ENCODE measurements at places on chromosomes 2 and 18.

DNA sequence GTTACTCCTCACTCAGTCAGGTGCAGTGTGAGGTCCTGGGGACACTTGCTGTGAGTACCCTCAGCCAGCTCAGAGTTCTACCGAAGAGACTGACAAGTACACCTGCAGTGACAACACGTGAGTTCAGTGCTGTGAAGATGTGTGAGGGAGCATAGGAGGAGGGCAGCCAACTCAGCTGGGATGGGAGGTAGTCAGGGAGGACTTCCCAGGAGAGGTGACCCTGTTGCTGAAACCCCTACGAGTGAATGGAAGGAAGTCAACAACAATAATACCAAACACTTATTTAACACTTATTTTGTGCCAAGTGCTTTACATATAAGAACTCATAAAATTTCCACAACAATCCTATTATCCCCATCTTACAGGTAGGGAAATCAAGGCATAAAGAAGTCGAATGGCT lies 10.2 kb downstream of the TMEM177 start:
- no peak for DNase-seq

DNA sequence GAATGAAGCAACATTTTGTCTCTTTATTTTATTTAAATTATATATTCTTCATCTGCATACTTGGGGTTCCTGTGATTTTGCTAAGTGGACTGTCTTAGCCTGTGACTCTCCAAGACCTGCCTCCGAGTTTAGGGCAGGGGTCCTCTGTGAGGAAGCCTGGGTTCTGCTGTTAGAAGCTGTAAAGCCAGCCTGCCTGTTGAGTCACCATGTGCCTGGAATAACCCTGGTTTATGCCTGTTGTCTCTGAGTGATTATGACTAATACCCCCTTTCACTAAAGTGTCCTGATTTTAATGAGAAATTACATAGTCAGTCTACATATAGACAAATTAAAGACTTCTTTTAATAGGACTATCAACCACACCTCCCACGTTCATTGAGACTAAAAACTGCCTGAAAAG lies 369.1 kb downstream of the ZNF521 start:
- DNase-seq = no peak

DNA sequence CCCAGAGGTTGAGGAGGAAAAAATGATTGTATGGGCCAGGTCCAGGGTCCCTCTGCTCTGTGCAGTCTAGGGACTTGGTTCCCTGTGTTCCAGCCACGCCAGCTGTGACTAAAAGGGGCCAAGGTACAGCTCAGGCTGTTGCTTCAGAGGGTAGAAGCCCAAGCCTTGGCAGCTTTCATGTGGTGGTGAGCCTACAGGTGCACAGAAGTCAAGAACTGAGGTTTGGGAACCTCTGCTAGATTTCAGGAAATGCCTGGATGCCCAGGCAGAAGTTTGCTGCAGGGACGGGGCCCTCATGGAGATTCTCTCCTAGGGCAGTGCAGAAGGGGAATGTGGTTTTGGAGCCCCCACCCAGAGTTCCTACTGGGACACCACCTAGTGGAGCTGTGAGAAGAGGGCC lies 10.6 kb upstream of the MBP start:
- no peak for DNase-seq

DNA sequence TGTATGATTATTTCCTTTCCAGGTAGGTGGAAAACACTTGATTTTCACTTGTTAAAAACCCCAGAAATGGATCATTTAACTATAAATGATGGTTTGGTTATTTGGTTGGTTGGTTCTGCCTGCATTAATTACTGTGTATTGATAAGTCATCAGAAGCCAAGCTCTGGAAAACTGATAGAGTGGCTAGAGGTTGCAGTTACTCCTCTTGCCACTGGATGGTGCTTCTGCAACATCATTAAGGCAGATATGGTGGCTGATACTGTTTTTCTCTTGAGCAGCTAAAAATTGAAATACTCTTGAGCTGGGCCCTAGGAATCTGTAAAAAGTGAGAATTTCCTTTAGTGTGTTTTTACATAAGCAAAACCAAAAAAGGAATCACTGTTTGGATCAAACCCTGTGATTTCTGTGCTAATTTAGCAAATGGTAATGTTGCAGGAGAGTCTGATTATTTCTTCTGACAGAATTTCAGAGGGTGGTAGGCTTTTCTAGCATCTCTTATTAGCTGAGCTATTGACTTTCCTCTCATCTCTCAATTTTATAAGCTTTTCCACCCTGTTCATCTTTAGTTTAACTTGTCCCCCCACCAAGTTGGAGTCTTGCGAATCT lies 54.3 kb downstream of the RAB10 start:
- no peak for DNase-seq

DNA sequence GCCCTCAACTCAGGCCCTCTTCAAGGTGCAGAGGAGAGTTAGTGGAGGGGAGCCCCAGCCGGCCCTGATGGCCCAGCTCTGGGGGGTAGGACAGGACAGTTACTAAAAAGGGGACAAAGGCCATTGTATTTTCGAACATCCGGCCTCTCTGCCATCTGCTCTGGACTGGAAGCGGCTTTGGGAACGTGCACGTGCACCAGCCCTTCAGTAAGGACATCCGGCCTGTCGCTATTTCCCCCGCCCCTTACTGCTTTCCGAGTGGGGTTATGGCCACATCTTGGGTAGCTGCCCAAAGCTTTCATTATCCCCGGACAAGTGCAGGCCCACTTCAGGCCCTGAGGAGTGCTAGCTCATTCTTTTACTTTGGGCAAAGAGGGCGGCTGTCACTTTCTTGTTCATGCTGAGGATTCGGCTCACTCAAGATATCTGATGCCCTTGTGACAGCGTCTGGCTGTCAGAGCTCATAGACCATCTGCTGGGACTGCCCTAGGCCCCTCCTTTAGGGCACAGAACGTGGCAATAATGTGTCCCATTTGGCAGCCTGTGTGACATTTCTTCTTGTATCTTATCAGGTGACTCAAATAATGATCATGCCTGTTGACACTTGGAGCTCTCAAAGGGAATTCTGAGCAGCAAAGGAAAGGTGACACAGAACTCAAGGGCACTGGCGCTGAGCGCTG lies 17.5 kb downstream of the SLC4A3 start:
- DNase-seq = peak; percentile 82

GRCh38 chr2:221480163-221480562 lies 91.9 kb downstream of the EPHA4 start:
- no peak for DNase-seq

- DNase-seq = no peak
These were observed 110.3 kb downstream of the PTPRM start for GRCh38 chr18:7677424-7677823.

- peak; percentile 60 for DNase-seq
These were observed 16.7 kb downstream of the STK25 start for GRCh38 chr2:241491549-241492173.

DNA sequence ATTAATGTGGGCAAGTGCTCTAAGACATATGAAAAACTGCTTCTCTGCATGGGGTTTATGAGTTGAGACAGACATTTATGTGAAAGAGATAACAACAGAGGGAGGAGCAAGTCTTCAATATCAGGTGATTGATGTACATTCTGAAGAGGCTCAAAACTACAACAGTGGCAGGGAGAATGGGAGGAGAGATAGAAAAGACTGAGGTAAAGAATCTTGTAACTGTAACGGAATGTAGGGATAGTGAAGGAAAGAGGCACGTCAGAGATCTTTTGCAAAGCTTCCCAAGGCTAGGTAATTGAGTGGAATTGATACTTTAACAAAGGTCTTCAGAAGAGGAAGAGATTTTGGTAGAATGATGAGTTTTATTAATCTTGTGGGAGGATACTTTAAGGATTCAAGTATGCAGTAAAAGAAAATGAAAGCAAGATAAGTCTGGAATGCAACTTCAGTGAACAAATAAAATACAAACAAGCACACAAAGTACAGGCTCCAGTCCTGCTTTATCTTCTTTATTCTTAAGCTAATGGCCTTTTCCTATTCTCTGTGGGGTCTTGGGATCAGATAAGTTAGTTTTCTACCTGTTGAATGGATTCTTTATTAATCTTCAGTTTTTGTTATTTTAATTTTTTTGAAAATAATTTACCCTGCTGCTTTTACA lies 15.0 kb downstream of the SMAD4 start:
- DNase-seq = no peak

Data from upper lobe of right lung (tissue), 1 donor.